ENCODE measurements at places on chromosomes 5 and 9. TPM values are rescaled to one million over a fixed set of nuclear protein-coding genes. Genes with fewer than 3 reads are reported as not detected.
A peak's percentile ranks its signal among the peaks of the same experiment; 100 is the strongest.

THG1L gene
- total RNA-seq = 22.7 TPM

DNA sequence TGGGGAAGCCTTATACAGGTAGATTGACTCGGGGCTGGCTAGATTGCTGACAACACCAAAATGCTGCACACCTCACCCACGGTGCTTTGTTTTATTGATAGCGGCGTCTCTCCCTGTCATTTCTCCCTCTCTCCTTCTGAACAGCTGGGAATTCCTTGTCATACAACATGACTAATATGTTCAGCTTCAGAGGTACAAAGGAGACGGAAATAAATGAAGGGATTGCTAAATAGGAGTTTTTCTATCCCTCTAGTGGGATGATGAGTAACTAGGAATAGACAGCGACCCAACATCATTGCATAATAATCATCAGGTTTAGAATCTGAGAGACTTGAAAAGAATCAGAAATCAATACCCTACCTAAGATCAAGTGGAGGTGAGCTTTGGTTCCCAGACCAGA is 337.7 kb upstream of the PANK3 start:
- DNase-seq = no peak
- peak overlapping the region; percentile 50 for H3K27ac ChIP-seq
- H3K27me3 ChIP-seq = no peaks in the 10 kb centered on the region
- H3K36me3 ChIP-seq = no peaks in the 10 kb centered on the region

DNA sequence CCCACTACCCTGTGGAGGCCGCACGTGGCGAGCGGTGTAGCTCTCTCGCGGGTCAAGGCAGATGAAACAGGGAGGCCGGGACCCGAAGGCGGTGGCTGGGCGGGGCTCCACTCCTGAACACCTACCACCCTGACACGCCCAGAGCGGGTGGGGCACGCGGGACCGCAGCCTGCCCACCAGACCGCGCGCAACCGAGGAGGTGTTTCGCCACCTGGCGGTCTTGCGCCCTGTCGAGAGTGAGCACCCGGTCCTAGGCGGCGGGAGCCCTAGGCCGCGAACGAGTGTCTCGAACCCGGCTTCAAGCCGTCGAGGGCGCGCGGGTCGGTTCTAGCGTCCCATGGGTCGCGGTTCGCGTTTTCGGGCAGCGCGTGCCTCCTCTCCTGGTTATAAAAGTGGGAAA is 2.2 kb upstream of the EXOSC3 start:
- peaks cover 10% of the 10 kb centered on the region for H3K4me1 ChIP-seq
- H3K36me3 ChIP-seq = peaks cover 18% of the 10 kb centered on the region
- peaks cover 9% of the 10 kb centered on the region for H3K27me3 ChIP-seq
- no peak overlapping the region for H3K27ac ChIP-seq

DNA sequence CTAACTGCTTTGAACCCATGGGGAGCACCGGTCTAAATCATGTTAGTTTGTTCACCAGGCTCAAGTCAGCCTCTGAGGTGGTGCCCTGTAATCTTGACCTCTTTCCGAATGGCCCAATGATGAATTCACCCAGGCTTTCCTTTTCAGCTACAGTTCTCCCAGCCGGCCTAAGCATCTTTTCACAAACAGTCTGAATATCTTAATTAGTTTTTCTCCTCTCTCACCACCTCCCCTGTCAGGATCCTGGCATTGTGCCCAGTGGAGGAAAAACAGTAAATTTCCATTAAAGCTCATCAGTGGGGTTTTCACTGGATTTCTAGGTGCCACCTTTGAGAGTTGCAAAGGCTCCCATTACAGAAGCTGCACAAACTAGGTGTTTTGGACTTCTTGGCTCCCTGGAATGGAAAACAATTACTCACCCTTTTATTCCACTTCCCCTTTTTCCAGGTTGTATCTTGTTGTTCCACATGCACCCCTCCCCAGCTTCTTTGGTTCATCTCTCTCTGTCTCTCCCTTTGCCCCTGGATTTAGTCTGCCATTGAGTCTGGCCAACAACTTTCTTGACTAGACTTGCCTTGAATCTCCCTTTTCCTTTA is 69.4 kb upstream of the ADAMTSL1 start:
- no peak overlapping the region for H3K4me3 ChIP-seq
- no peak overlapping the region for H3K27ac ChIP-seq
- no peaks in the 10 kb centered on the region for H3K27me3 ChIP-seq
- peaks cover 26% of the 10 kb centered on the region for H3K4me1 ChIP-seq
- DNase-seq = no peak
- H3K36me3 ChIP-seq = no peaks in the 10 kb centered on the region

DNA sequence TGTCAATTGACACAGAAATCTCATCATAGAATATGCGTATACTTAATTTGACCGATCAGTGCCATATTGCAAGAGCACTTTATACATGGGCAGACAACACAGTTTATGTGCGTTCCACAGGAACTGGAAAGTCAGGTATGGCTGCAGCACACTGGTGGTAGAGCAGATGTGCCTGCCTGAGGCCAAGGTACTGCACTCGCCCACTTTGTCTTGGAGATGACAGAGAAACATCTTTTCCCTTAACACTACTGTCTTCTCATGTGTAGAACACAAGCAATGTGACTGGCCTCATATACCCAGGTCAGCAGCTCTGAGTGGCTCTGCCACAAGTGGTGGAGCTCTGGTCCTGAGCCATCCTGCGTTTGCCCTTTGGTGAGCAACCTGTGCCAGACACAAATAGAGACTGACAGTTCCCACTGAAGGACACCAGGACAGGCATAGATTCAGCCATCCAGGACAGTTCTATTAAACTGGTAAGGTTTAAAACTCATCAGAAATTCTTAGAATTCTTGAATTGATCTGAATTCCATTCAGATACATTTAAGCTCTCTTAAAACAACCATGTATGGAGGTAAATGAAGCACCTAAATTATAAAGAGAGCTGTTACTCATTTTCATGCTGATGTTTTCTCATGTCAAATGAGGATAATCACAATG is 21.0 kb upstream of the PPP2CA start:
- H3K4me3 ChIP-seq = no peak overlapping the region
- H3K4me1 ChIP-seq = peaks cover 16% of the 10 kb centered on the region
- no peaks in the 10 kb centered on the region for H3K27me3 ChIP-seq
- no peak overlapping the region for H3K27ac ChIP-seq
- peak; percentile 85 for DNase-seq

GRCh38 chr5:143217804-143218160 is 185.7 kb downstream of the NR3C1 start:
- no peak overlapping the region for H3K27ac ChIP-seq
- no peak overlapping the region for H3K4me3 ChIP-seq
- peaks cover 26% of the 10 kb centered on the region for H3K4me1 ChIP-seq

DNA sequence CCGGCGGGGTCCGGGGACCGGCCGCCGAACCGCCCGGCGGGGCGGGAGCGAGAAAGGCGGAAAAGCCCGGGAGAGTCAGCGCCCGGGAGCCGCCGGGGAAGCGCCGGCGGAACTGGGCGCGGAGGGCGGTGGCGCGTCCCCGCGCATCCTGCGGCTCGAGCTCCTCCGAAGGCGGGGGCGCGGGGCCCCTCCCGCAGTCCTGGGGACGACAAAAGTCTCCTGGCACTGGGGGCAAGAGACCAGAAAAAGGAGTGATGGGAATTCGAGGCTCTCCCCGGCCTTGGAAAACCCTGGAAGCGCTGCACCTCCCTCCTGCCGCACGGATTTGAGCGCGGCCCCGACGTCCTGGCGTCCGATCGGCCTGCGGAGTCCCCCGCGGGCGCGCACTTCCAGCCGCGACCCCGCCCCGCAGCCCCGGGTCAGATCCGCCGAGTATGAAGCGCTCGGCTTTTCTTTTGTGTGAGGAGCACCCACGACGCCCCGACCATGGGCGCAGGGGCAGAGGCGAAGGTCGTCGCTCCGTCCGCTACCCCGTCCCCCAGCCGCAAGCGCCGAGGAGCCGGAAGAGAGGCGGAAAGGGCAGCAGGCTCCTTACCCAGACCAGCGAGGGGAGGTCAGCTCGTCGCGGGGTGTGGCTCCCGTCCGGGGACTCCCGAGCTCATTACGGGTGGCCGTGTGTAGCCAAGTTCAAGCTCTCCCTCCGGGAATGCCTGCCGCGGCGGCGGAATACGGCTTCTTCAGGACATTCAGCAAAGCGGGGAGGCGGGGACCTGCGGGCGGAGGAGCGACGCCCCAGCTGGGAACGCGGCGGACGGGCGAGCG is at the start of gene EPB41L4A:
Gene EPB41L4A (minus strand): TSS at position 114 of the 822 bp plus-strand sequence. CDS start 238 bp downstream, outside the sequence.
- no peaks in the 10 kb centered on the region for H3K27me3 ChIP-seq
- H3K4me1 ChIP-seq = peaks cover 11% of the 10 kb centered on the region
- peak within 1 kb of the TSS; percentile 87 for H3K27ac ChIP-seq
- no peak for DNase-seq

All from esophagus muscularis mucosa (tissue), 4 donors.